ENCODE measurements at places on chromosomes 1 and 21. TPM values are rescaled to one million over a fixed set of nuclear protein-coding genes. Genes with fewer than 3 reads are reported as not detected.

Gene CRYAA
- total RNA-seq: not detected

Gene FAM110D
- 3.8 TPM for total RNA-seq

Gene PIK3C2B
- 24.1 TPM for total RNA-seq

DNA sequence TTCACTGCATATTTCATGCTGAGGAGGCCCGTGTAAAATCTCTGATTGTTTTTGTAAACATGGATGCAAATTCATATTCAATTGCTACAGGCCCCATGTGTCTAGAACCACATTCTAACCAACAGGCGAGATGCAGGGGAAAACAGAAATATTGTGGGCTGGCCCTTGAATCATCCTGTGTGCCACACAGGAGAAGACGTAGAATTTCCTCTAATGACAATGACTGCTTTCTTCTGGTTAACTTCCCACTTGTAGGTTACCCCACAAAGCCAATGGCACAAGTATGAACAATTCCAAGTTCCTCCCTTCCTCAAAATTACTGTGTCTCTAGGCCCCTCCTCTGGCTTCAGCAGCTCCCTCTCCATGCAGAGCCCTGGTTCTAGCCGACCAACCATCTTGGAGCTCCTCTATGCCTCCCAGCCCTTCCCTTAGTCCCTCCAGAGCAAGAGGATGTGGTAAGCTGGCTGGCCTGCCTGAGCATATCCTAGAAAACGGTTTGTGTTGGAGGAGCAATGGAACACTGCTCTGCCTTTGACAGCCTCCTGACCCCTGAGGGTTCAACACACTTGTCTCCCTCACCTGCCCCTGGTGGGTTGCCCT lies 205.2 kb downstream of the HS2ST1 start:
- H3K4me3 ChIP-seq: no peak overlapping the region
- no peaks in the 10 kb centered on the region for H3K4me1 ChIP-seq
- H3K27me3 ChIP-seq: no peaks in the 10 kb centered on the region
- H3K36me3 ChIP-seq: no peaks in the 10 kb centered on the region
- H3K27ac ChIP-seq: no peak overlapping the region

GRCh38 chr1:93437976-93438605 lies 9.8 kb upstream of the FNBP1L start:
- DNase-seq: no peak
- no peak overlapping the region for H3K27ac ChIP-seq
- no peaks in the 10 kb centered on the region for H3K27me3 ChIP-seq
- H3K4me1 ChIP-seq: no peaks in the 10 kb centered on the region
- H3K4me3 ChIP-seq: no peak overlapping the region
- H3K36me3 ChIP-seq: no peaks in the 10 kb centered on the region

DNA sequence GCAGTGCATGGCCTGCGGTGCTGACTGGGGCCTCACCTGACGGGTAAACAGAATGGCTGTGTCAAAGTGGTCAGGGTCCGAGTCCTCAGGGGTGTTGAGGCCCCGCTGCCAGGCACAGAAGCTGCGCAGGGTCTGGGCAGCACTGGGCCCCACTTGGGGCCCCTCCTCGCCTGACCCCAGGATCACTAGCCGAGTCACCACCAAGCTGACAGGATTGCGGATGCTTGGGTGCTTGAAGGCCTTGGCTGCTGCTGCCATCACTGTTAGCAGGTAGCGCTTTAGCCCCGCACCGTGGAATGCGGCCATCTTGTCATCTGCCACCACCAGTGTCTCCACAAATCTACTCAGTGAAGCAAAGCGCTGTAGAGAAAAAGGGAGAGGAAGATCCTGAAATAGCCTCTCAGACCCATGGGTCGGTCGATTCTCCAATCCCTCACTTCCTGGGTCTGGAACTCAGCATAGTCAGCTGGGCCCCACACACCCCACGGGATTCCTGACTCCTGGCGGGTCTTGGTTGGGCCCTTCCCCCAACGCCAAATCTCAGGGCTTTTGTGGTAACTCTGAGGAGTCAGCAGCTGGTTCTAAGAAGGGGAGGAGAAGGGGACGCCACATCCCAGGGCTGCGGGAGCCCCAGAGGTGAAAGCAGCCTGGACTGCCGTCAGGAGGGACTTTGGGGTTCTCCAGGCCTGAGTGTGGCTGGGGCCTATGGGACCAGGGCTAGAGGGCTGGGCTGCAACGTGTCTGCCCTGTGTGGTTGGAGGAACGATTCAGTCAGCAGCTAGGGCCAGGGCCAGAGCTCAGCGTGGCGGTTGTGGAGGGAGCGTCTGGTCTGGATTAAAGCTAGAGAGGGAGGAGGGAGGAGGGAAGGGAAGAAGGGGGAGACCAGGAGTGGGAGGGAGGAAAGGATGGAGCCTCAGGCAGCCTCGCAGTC lies 2.1 kb downstream of the ADAMTS4 start:
- H3K27ac ChIP-seq: peak overlapping the region; percentile 45
- no peaks in the 10 kb centered on the region for H3K4me1 ChIP-seq
- H3K27me3 ChIP-seq: no peaks in the 10 kb centered on the region
- no peak for DNase-seq
- H3K4me3 ChIP-seq: no peak overlapping the region

- no peaks in the 10 kb centered on the region for H3K27me3 ChIP-seq
- DNase-seq: no peak
- H3K4me3 ChIP-seq: no peak overlapping the region
- no peak overlapping the region for H3K27ac ChIP-seq
Observed at GRCh38 chr21:41160036-41160435, 7.9 kb upstream of the BACE2 start.

DNA sequence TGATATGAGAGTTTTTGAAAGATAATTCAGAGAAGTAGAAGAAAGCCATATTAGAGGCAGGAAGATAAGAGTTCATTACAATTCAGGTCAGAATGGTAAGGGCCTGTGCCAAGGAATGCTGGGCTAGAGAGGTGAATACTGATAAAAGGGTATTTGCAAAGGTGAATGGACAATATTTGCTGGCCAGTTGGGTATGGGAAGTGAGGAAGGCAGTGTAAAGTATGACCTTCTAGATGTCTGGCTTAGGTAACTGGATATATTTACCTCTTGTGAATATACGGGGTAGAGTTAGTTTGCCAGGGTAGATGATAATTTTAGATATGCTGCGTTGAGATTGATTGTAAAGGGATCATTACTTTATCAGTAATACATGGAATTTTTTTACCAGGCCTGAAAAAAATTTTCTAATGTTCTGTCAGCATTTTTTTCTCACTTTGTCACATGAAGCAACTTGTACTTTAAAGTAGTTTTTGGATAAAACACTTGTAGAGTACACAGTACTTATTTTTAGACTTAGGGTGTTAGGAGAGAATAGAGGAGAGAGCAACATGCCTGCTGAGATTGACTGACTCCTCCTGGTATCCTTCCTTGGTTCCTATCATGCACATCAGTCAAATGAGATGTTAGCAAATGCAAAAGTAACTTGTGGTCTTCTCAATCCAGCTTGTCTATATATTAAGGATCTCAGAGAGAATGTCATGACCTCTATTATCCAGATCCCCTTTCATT lies 14.1 kb downstream of the RTCA start:
- H3K27me3 ChIP-seq: no peaks in the 10 kb centered on the region
- peaks cover 5% of the 10 kb centered on the region for H3K36me3 ChIP-seq
- no peak overlapping the region for H3K27ac ChIP-seq
- no peak overlapping the region for H3K4me3 ChIP-seq

DNA sequence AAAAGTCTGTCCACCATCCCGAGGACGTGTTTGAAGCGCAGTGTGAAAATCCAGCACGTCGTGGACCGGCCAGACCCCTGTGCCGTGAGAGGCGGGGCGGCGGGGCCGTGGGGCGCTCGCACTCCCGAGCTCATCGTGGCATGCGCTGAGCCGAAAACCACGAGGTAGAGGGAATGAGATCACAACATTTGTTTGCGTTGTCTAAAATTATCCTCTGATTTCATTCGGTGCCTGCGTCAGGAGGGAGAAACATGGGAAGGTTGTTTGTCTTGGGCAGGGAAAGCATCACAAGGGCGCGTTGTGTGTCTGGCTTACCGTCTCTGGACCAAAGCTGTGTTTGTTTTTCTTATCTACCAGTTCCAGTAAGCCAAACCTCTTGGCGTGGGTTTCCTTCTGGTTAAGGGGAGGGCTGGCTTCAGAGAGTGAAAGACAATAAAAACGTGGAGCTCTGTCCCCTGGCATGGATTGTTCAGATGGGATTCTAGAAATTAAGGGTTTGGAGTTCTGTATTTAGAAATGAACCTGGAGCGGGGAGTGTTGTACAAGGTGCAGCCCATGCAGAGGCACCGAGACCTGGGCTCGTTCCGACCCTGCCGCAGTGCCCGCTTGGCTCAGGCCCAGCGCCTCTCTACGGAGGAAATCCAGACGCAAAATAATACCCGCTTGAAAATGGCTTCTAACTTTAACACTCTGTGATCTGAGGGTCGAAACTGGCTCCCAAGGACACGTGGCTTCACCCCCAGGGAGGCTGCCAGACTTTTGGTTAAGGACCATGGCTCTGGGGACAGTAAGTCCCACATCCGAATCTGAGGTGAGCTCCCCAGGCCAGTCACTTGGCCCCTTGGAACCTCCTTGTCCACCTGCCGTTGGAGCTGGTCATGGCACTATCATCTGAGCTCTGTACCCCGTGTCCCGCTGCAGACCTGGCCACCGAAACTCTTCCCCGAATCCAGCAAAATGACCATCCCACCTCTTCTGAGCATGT lies 68.7 kb upstream of the FAM3B start:
- no peaks in the 10 kb centered on the region for H3K27me3 ChIP-seq
- peak; percentile 91 for DNase-seq
- no peak overlapping the region for H3K4me3 ChIP-seq

GRCh38 chr1:66380452-66381212 lies 153.3 kb upstream of the SGIP1 start:
- no peaks in the 10 kb centered on the region for H3K36me3 ChIP-seq
- no peaks in the 10 kb centered on the region for H3K4me1 ChIP-seq
- no peaks in the 10 kb centered on the region for H3K27me3 ChIP-seq
- H3K27ac ChIP-seq: no peak overlapping the region

DNA sequence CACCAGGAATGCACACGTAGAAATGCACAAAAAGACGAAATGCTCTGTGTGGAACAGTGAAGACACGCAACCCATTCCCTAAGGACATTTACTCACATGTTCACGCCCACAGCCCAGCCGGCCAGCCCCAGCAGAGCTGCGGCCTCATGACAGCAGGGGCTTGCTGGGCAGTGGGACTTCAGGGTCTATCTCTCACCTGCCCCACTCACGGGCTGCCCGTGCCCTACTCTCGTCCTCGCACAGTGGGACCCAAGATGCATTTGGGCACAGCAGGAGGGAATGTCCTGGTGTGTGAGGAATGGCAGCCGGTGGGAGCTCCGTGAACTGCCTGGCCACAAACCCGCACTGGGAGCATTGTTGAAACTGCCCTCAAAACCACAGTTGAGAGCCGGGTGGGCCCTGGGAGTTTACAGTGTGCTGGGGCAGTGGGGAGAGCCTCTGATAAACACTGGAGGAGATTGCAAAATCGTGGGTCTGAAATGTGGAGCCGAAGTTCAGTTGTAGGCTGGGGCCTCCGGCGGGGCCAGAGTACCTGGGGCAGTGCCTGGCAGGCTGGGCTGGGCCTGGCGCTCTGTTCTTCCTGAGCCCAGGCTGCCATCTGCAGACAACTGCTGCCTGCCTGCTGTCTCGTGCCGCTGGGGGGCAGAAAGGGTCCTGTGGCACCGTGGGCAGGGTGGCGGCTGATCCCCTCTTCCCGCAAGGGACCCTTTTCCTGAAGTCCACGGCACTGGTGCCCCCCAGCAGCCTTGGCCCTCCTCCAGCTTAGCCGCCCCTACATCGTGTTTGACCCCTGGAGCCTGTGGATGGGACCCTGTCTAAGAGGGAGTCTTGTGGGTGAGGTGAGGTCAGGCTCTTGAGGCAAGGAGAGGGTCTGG lies 20.7 kb upstream of the POFUT2 start:
- H3K4me3 ChIP-seq: no peak overlapping the region
- H3K4me1 ChIP-seq: no peaks in the 10 kb centered on the region
- DNase-seq: no peak
- H3K27me3 ChIP-seq: peaks cover 5% of the 10 kb centered on the region
- peak overlapping the region; percentile 19 for H3K27ac ChIP-seq

Measured in prostate gland (tissue), 2 donors.